ENCODE measurements at places on chromosomes 6 and 20.

DNA sequence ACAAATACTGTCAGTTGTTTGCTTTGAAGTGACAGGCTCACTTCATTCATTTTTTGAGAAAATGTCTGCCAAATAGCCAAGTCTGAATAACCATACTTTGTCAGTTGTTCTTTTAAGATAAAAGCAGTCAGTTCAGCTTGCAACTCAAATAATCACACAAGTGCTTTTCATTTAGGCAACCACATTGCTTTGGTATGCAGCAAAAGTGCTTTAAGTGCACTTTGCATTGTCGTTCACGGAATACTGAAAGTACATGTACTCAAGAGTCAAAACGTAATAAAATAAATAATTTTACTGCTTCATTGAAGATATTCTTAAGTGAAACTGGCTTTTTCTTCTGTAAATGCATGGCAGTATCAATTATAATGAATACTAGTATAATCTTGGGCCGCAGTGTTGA, 107.2 kb downstream of the MMS22L start:
- DNase-seq, result no peak

GRCh38 chr20:32737371-32738223, 5.7 kb downstream of the COMMD7 start:
- DNase-seq, result no peak

GRCh38 chr6:156645097-156645496, 132.1 kb upstream of the ARID1B start:
- no peak for DNase-seq

- no peak for DNase-seq
These were observed 20.4 kb downstream of the RAB44 start for GRCh38 chr6:36717871-36718540.

DNA sequence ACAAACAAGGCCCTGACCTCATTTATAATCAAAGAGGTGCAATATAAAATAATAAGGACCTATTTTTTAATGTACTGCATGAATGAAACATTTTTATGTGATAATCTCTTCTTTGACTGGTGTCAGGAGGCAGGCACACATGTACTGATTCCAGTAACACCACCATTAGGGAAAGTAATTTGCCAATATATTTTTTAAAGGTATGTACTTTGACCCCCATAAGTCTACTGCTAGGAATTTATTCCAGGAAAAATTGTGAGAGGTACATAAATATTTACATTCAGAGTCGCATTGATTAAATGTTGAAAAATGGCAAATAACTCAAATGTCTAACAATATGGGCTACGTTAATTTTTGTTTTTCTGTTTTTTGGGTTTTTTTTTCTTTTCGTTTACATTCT, 325.4 kb upstream of the PRDM1 start:
- no peak for DNase-seq

- no peak for DNase-seq
These were observed 32.7 kb downstream of the TUBB2B start for GRCh38 chr6:3194535-3195419.

DNA sequence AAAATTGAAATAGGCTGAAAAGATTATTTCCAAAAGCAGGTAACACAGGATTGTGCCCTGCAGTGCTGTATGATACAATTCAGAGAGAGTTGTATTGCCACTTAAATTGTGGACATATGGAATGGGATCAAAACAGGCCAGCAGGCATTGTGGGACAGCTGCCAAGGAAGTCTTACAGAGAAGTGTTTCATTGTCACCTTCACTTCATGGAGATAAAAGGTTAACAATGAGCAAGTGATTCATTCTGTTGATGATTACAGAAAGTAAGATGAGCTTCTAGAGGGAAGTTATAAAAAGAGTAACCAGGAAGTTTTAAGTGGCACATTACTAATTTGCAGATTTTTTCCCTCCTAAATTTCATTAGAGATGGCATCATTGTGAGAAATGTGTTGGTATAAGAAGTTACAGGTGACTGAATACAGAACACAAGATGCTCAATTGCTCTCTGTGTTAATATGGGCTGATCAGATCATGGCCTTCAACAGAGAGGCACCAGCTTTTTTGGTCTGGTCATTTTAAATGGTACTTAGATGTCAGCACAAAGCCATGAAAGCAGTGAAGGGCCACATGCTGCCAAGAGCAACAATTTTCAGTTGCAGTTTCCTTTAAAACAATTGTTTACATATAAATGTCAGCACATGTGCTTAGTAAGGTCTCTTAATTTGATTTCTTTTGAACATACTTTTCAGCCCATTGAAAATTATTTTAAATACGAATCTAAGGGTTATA, 402.5 kb upstream of the FKBP1C start:
- DNase-seq, result no peak

DNA sequence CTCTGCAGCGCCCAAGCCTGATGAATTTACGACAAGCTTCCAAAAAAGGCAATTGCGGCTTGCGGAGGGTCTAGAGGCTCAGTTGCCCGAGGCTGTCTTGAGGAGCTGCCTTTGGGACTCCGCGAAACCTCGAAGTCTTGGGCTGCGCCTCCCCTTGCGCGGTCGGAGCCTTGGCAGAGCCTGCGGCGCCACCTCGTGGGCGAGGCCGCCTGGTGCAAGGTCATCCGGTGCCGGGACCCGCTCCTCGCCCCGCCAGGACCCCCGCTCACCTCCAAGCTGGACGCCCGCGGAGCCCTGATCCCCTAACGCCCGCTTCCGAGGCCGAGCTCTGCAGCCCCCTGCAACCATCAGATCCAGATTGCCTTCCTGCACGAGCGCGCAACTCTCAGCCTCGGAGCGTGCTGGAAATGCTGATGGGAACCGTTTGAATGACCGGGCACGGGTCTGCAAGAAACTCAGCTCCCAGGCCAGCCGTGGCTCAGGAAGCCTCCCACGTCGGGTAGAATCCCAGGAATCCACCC, 14.9 kb upstream of the FAM210B start:
- peak; percentile 4 for DNase-seq

All from T-cell (primary cell).